ENCODE measurements at places on chromosomes 16 and 17.

- no peak for DNase-seq
Measured at GRCh38 chr17:7437369-7437863, 1.9 kb upstream of the FGF11 start.

- DNase-seq: no peak
Measured at GRCh38 chr17:49520386-49521087, 25.4 kb downstream of the NGFR start.

GRCh38 chr17:63940584-63940983 is 8.5 kb upstream of the CD79B start:
- DNase-seq: no peak

DNA sequence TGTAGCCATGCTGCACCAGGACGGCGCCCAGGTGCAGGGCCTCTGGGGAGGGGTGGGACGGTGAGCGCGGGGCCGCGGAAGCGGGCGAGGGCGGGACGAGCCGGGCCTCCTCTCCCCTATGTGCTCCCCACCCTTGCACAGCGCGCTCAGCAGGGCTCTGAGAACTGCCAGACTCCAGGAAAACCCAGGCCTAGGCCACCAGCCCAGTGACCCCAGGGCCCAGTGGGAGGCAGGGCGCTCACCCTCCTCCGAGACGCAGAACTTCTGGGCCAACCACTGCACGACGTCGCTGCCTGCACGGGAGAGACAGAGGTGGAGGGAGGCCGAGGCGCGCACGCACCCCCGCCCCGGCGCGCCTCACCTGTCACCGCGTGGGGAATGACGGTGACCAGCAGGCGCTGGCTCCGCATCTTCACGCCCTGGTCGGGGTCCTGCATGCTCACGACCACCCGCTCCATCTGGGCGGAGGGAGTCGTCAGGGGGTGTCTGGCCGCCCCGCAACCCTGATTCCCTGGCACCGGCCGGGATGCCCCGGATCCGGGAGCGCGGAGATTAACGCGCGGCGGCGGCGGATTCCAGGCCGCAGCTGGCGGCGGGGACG is 603 bp downstream of the RGS11 start:
- DNase-seq: no peak

GRCh38 chr16:14042706-14043105 is 28.4 kb upstream of the MRTFB start:
- no peak for DNase-seq

DNA sequence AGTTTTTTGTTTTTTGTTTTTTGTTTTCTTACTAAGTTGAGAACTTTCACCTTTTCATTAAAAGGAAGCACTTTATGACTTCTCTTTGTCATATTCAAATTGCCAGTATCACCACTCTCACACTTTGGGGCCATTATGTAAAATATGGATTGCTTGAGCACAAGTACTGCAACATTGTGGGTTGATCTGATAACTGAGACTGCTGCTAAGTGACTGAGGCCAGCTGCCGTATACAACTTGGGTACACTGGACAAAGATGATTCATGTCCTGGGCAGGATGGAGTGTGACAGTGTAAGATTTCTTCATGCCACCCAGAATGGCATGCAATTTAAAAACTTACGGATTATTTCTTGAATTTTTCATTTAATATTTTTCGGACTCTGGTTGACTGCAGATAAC is 7.8 kb downstream of the TTC19 start:
- no peak for DNase-seq

GRCh38 chr17:72422505-72423285 is 301.9 kb downstream of the SOX9 start:
- DNase-seq: no peak

GRCh38 chr16:30369938-30370455 is 297 bp downstream of the TBC1D10B start:
- no peak for DNase-seq

DNA sequence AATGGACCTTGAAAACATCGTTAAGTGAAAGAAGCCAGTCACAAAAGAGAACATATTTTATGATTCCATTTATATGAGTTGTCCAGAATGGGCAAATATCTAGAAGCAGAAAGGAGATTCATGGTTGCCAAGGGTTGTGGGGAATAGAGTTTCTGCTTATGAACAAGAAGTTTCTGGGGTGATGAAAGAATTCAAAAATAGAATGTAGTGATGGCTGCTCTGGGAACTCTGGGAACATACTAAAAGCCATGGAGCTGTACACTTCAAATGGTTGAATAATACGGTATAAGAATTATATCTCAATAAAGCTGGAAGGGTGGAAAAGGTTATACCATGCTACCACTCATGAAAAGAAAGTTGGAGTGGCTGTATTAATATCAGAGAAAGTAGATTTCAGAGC is 18.5 kb downstream of the AKTIP start:
- DNase-seq: no peak

GRCh38 chr17:31527606-31528005 is 136.1 kb downstream of the RAB11FIP4 start:
- no peak for DNase-seq

- no peak for DNase-seq
Measured at GRCh38 chr17:75652341-75652740, 14.6 kb downstream of the RECQL5 start.

DNA sequence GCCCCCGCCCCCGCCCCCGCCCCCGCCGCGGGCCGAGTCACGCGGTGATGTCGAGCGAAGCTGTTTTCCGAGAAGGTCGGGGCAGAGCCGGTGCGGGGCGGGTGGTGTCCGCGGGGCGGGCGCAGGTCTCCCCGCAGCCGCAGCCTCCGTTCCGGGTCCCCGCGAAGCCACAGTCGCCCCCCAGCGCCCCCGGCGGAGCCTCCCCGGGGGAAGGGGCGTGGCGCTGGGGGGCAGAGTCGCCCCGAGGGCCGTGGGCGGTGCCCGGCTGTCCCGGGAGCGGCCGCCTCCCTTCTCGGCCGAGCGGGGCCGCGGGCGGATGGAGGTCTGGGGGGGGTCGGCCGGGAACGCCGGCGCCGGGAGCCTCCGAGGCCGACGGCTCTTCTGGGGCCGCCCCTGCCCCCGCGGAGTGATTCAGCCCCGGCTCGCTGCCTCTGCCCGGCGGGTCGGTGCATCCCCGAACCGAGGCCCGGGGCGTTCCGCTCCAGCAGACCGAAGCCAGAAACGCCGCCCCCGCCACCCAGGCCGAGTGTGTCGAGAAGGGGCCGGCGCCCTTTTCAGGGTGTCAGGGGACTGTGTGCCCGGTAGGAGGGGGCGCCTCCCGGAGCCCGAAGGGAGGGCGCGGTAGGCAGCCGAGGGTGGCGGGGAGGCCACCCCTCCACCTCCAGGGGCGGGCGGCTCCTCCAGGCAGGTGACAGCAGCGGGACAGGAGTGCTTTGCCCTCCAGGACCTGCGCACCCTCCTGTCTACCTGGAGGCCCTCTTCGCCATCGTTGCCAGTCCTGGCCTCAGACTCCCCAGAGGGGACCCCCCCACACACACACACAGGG is 1.7 kb downstream of the METRNL start:
- DNase-seq: no peak
